ENCODE measurements at places on chromosomes 5 and 9. TPM values are rescaled to one million over a fixed set of nuclear protein-coding genes. Genes with fewer than 3 reads are reported as not detected.

GRCh38 chr5:125032286-125032685 lies 285.8 kb upstream of the ZNF608 start:
- no peaks in the 10 kb centered on the region for H3K4me1 ChIP-seq
- H3K27me3 ChIP-seq: no peaks in the 10 kb centered on the region
- DNase-seq: no peak
- H3K27ac ChIP-seq: no peak overlapping the region

DNA sequence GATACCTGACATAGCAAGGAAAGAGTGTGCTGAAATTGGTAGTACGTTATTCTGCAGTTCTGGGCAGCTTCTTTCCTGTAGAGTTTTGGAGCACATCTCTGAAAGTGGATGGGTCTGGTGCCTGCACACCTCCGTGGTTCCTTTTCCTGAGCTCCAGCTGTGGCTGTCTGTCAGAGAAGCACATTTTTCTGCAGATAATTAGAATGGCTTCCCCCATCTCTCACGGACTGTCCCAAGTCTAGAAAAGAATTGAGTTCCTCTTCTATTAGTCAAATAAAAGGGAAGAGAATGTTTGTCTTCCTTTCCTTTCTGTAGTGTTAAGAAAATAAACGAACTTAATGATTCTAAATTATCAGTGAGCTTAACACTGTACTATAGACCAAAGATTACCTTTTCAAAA lies 55.7 kb downstream of the VCAN start:
- no peaks in the 10 kb centered on the region for H3K36me3 ChIP-seq
- no peaks in the 10 kb centered on the region for H3K4me1 ChIP-seq
- no peak for DNase-seq
- H3K27me3 ChIP-seq: no peaks in the 10 kb centered on the region
- no peak overlapping the region for H3K27ac ChIP-seq

GRCh38 chr9:78366827-78367226 lies 69.9 kb downstream of the PSAT1 start:
- no peaks in the 10 kb centered on the region for H3K36me3 ChIP-seq
- H3K27ac ChIP-seq: no peak overlapping the region
- H3K4me1 ChIP-seq: no peaks in the 10 kb centered on the region
- no peaks in the 10 kb centered on the region for H3K27me3 ChIP-seq
- H3K4me3 ChIP-seq: no peak overlapping the region

GRCh38 chr5:66840511-66841013 lies 244.4 kb downstream of the MAST4 start:
- DNase-seq: peak; percentile 34
- H3K27me3 ChIP-seq: no peaks in the 10 kb centered on the region
- H3K4me1 ChIP-seq: no peaks in the 10 kb centered on the region

The VCAN gene
- 7.1 TPM for total RNA-seq

The FAM120A gene
- total RNA-seq: 51.7 TPM

The SURF4 gene
- 90.7 TPM for total RNA-seq

- peaks cover 22% of the 10 kb centered on the region for H3K4me1 ChIP-seq
- no peak overlapping the region for H3K27ac ChIP-seq
- no peaks in the 10 kb centered on the region for H3K27me3 ChIP-seq
- DNase-seq: no peak
- no peaks in the 10 kb centered on the region for H3K36me3 ChIP-seq
- H3K4me3 ChIP-seq: no peak overlapping the region
Measured at GRCh38 chr5:142863856-142864255, 93.7 kb downstream of the ARHGAP26 start.

- H3K27me3 ChIP-seq: no peaks in the 10 kb centered on the region
- H3K4me1 ChIP-seq: no peaks in the 10 kb centered on the region
- no peak overlapping the region for H3K27ac ChIP-seq
- DNase-seq: no peak
- no peaks in the 10 kb centered on the region for H3K36me3 ChIP-seq
- H3K4me3 ChIP-seq: no peak overlapping the region
Measured at GRCh38 chr9:107404736-107405135, 84.8 kb downstream of the KLF4 start.

DNA sequence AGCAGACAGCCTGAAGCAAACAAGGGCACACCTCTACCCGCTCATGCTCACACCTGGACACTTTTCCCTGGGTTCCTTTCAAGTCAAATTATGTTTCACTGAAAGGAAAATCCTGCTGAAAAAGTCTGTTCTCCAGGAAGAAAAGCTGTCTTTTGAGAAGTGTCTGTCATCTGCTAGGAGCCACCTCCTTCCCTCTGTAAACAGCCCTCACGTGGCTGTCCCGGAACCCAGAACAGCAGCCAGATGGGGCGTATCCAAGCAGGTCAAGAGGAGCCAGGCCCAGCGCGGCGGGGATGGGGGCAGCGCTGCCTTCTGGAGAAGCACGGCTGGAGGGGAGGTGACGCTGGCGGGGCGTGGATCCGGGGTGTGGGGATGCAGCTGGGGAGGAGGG lies at the start of gene PNPLA7:
Gene PNPLA7 (minus strand): TSS at position 172 of the 391 bp plus-strand sequence. CDS start 205 bp downstream, outside the sequence.
- H3K4me3 ChIP-seq: peak within 1 kb of the TSS; percentile 63
- peaks cover 8% of the 10 kb centered on the region for H3K36me3 ChIP-seq
- H3K27me3 ChIP-seq: no peaks in the 10 kb centered on the region

- H3K4me1 ChIP-seq: no peaks in the 10 kb centered on the region
- no peaks in the 10 kb centered on the region for H3K27me3 ChIP-seq
- no peak overlapping the region for H3K27ac ChIP-seq
- H3K4me3 ChIP-seq: no peak overlapping the region
- no peaks in the 10 kb centered on the region for H3K36me3 ChIP-seq
Measured at GRCh38 chr5:174376726-174377373, 331.3 kb downstream of the NSG2 start.

The TAS2R1 gene
- not detected for total RNA-seq

- no peaks in the 10 kb centered on the region for H3K36me3 ChIP-seq
- peaks cover 28% of the 10 kb centered on the region for H3K4me1 ChIP-seq
- no peak for DNase-seq
- H3K4me3 ChIP-seq: no peak overlapping the region
Measured at GRCh38 chr5:372996-373709, 51.6 kb downstream of the AHRR start.

The GPR150 gene
- 0.60 TPM for total RNA-seq

- H3K27ac ChIP-seq: no peak overlapping the region
- H3K4me1 ChIP-seq: peaks cover 35% of the 10 kb centered on the region
- no peak overlapping the region for H3K4me3 ChIP-seq
- peaks cover 13% of the 10 kb centered on the region for H3K36me3 ChIP-seq
- H3K27me3 ChIP-seq: no peaks in the 10 kb centered on the region
Measured at GRCh38 chr5:133994990-133995333, 9.8 kb downstream of the VDAC1 start.

- no peaks in the 10 kb centered on the region for H3K4me1 ChIP-seq
- H3K27me3 ChIP-seq: no peaks in the 10 kb centered on the region
- H3K4me3 ChIP-seq: no peak overlapping the region
Measured at GRCh38 chr5:162187371-162187770, 119.8 kb downstream of the GABRG2 start.

The RMI1 gene
- 0.66 TPM for total RNA-seq
